ENCODE measurements at places on chromosomes 13 and 19. TPM values are rescaled to one million over a fixed set of nuclear protein-coding genes. Genes with fewer than 3 reads are reported as not detected.

SERPINE3 gene
- total RNA-seq = not detected

ZNF586 gene
- total RNA-seq = 23.8 TPM

CGB3 gene
- not detected for total RNA-seq

VSTM1 gene
- not detected for total RNA-seq

GRCh38 chr19:27865927-27866777, 1346.8 kb downstream of the UQCRFS1 start:
- no peaks in the 10 kb centered on the region for H3K27me3 ChIP-seq
- no peak overlapping the region for H3K4me3 ChIP-seq
- no peaks in the 10 kb centered on the region for H3K4me1 ChIP-seq
- DNase-seq = no peak
- no peaks in the 10 kb centered on the region for H3K36me3 ChIP-seq

GRCh38 chr19:48433337-48433736, 12.4 kb upstream of the GRWD1 start:
- H3K4me1 ChIP-seq = no peaks in the 10 kb centered on the region
- no peaks in the 10 kb centered on the region for H3K27me3 ChIP-seq
- no peak overlapping the region for H3K27ac ChIP-seq
- H3K4me3 ChIP-seq = no peak overlapping the region
- DNase-seq = no peak
- H3K36me3 ChIP-seq = no peaks in the 10 kb centered on the region

DNA sequence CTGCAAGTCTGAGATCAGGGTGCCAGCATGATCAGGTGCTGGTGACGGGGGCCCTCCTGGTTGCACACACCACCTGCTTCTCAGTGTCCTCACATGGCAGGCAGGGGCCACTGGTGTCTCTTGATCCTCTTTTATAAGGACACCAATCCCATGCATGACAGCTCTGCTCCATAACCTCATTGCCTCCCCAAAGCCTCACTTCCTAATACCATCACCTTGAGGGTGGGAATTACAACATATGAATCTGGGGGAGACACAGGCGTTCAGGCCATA, 15.0 kb upstream of the MIER2 start:
- DNase-seq = no peak
- H3K4me1 ChIP-seq = no peaks in the 10 kb centered on the region

DNA sequence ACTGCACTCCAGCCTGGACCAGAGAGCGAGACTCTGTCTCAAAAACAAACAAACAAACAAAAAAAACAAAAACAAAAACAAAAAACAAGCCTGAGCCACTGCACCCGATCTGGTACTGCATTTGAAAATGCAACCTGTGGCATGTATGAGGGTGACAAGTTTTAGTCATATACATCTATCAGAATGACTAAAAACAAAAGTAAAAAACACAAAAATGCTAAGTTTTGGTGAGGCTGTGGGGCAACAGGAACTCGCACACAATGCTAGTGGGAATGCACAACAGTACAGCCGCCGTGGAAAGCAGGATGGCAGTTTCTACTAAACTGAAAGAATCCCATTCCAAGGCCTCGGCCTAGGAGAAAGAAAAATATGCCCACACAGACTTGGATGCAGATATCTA, 7.8 kb downstream of the EBPL start:
- no peak overlapping the region for H3K4me3 ChIP-seq
- no peak for DNase-seq
- H3K27me3 ChIP-seq = no peaks in the 10 kb centered on the region
- no peaks in the 10 kb centered on the region for H3K36me3 ChIP-seq
- H3K4me1 ChIP-seq = peaks cover 7% of the 10 kb centered on the region

GRCh38 chr13:79939689-79940088, 401.2 kb downstream of the SPRY2 start:
- no peaks in the 10 kb centered on the region for H3K27me3 ChIP-seq
- no peak overlapping the region for H3K4me3 ChIP-seq
- H3K36me3 ChIP-seq = no peaks in the 10 kb centered on the region
- H3K4me1 ChIP-seq = no peaks in the 10 kb centered on the region

- no peak overlapping the region for H3K27ac ChIP-seq
- no peaks in the 10 kb centered on the region for H3K4me1 ChIP-seq
- DNase-seq = no peak
- H3K36me3 ChIP-seq = no peaks in the 10 kb centered on the region
- no peaks in the 10 kb centered on the region for H3K27me3 ChIP-seq
Observed at GRCh38 chr13:72970301-72970880, 88.4 kb upstream of the KLF5 start.

GRCh38 chr13:65330287-65330686, 1899.8 kb downstream of the PCDH9 start:
- no peaks in the 10 kb centered on the region for H3K36me3 ChIP-seq
- no peak overlapping the region for H3K4me3 ChIP-seq
- H3K4me1 ChIP-seq = no peaks in the 10 kb centered on the region
- H3K27me3 ChIP-seq = no peaks in the 10 kb centered on the region
- no peak for DNase-seq
- H3K27ac ChIP-seq = no peak overlapping the region

Data from thyroid gland (tissue), 4 donors.